ENCODE measurements at places on chromosomes 6 and 20.

DNA sequence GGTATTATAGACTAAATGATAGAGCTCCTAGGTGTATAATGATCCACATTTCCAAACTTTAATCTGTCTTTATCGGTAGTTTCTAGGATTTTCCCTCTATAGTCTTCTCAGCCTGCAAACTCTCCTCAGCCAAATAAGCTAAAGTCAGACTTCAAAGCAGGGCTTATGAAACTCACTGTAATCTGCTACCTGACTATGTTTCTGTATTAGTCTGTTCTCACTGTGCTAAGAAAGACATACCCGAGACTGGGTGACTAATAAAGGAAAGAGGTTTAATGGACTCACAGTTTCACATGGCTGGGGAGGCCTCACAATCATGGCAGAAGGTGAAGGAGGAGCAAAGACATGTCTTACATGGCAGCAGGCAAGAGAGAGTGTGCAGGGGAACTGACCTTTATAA, 928.7 kb upstream of the ADGRB3 start:
- no peak for DNase-seq

DNA sequence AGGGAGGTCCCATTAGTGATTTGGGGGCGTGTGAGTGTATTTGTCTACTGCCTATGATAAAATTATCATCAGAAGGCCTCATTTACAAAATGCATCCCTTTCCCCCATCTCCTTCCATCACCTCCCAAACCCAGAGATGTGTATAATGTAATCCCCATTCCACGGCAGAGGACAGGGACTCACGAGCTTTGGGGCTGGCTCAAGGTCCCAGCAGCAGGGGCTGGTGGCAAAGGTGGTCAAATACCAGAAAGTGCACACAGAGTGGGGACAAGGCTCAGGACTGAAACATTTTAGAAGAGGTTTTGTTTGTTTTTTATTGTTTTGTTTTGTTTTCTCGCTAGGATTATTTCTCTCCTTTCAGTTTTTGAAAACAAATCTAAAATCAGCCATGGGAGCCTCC, 68.5 kb upstream of the TOP1 start:
- no peak for DNase-seq

DNA sequence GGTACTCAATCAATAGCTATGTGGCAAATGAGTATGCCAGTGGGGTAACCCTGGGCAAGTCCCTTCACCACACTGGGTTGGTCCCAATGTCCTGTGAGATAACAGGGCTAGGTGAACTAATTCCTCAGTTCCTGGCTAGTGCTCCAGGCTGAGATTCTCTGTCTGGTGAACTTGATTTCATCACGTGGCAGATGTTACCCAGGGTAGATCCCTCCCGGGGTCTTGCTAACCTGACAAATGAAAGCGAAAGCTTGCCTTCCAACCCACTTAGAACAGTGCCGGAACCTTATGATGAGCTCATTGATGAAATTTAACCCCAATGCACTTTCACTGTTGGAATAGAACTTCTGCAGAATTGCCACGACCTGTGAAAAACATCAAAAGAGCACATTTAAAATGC, 6.6 kb upstream of the ANKRD60 start:
- DNase-seq, result peak; percentile 31

GRCh38 chr6:140828856-140829255, 1303.9 kb upstream of the GJE1 start:
- DNase-seq, result no peak

DNA sequence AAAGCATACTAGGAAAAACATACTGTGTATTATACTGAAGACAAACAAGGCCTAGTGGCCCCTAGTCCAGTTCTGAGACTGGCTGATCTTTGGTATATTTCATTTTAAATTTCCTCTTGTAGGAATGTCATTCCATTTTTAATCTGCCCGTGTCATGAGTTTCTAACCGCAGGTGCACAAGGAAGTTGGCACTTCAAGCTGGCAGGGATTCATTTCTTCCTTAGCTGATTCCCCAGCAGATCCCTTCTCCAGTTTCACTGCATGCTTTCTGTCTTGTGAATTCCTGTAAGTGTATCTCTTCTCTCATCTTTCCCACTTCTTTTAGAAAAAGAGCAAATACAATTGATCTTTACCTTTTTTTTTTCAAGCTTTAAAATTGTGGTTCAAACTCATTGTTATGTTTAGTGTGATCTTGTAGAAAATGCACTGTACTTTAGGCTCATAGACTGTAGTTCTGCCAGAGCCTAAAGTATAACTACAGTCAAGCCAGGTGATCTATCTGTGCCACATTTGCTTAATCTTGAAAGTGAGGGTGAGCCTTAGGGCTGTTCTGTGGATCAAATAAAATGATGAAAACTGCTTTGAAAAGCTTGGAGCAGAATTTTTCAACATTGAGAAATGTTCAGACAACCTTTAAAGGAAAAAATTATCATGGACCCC, 37.0 kb downstream of the RNF217 start:
- DNase-seq, result no peak

DNA sequence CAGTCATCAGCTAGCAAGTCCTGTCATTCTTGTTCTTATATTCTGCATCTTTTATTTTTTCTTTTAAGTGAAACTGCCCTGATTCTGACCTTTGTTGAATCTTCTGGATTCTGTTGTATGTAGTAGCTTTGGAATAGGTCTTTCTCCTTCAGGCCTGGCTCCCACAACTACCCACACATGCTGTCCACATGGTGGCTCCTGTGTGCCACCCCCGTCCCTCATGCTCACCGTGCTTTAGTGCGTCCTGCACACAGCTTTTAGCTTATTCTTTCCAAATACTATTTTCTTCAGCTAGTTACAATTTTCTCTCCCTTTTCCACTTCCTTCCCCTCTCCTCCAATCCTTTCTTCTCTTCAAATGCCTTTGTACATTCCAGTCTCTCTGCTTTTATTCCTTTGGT, 61.8 kb downstream of the CTNNBL1 start:
- DNase-seq, result no peak

GRCh38 chr6:5670381-5670780, 336.3 kb downstream of the NRN1 start:
- DNase-seq, result no peak

DNA sequence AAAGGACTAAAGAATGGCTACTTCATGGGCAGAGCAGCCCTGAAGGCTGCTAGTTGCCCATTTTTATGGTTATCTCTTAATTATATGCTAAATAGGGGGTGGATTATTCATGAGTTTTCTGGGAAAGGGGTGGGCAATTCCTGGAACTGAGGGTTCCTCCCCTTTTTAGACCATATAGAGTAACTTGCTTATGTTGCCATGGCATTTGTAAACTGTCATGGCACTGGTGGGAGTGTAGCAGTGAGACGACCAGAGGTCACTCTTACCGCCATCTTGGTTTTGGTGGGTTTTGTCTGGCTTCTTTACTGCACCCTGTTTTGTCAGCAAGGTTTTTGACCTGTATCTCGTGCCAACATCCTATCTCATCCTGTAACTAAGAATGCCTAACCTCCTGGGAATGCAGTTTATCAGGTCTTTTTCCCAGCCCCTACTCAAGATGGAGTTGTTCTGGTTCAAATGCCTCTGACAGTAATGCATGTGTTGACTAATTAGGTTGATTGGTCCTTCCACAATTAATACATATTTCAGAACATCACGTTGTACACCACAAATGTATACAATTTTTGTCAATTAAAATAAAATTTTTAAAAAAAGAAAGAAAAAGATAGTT, 139.5 kb downstream of the PDE7B start:
- no peak for DNase-seq

- no peak for DNase-seq
Measured at GRCh38 chr20:41408156-41408794, 41.7 kb upstream of the EMILIN3 start.

DNA sequence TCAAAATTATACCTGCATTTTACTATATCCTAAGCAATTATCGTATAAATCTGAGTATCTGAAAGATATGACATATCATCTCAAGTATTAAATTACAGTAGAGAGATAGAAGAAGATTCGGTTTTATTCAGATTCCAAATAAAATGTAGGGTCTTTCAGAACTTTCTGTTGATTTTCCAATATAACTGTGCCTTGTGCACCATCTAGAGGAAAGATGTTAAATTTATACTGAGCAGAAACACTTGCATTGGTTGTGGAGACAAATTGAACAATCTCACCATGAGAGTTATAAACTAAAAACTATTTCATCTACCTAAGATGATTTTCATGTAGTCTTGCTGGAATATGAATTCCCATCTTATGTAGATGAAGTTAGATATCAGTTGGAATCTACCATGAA, 26.8 kb upstream of the HSF2 start:
- no peak for DNase-seq

GRCh38 chr6:29447670-29448069, 8.6 kb downstream of the OR10C1 start:
- no peak for DNase-seq

GRCh38 chr20:5474646-5475550, 158.1 kb upstream of the PROKR2 start:
- no peak for DNase-seq

DNA sequence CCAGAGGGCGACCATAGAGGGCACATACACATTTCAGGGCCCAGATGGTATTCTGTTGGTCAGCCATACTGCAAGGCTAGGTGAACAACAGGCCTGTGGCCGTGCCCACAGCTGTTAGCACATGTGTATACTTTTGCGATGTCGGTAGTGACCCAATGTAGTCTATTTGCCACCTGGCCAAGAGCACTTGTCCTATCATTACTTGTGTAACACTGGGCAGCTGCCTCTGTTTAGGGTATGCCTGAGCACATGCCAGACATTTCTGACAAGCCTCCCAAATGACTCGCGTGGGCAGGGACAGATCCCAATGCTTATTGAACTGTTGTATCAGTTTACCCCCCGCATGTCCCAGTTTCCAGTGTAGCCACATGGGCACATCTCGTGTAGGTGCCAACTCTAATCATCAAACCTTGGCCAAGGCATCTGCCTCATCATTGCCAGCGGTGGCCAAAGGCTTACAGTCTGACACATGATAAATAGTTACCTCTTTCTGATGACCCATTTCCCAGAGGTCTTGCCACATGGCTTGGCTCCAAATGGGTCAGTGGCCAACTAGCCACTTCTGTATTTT, 74.4 kb upstream of the FBXL4 start:
- no peak for DNase-seq

GRCh38 chr6:136703331-136703865, 88.9 kb downstream of the MAP3K5 start:
- no peak for DNase-seq

DNA sequence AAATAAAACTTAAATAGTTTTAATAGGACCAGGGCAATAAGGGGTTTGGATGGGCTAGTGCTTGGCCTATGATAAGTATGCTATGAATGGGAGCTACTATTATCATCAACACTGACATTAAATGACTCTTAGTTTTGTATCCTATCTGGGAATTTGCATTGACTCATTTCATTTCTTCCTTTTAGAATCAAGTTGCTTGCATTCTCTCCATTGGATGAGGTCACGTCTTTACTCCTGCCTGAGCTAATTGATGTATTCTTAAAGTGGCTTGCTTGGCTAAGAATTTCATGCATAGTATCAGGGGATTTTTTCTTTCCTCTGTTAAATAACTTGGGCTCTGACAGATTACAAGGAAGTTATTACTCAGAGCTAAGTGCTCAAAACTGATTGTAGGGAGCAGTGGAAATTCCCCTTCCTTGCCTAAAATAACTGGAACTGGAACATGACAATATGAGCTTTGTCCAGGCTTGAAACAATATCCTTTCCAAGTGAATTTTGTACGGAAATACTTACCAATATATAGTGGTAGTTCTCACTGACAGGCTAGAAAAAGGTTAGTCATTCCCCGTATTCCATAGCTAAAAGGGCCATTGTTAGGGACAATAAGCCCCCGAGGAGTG, 169.9 kb downstream of the BCAS1 start:
- no peak for DNase-seq

GRCh38 chr6:111748231-111748647, 125.0 kb downstream of the FYN start:
- DNase-seq, result no peak
